Activated B cell treated with CpG ODN at 0.5 μM for 24 hours (primary cell): ENCODE measurements at places on chromosomes 4 and X. TPM values are rescaled to one million over a fixed set of nuclear protein-coding genes. Genes with fewer than 3 reads are reported as not detected.

NXF2 gene
- not detected in 2 replicates for total RNA-seq

- no peaks in the 10 kb centered on the region for H3K36me3 ChIP-seq
- H3K27ac ChIP-seq: no peak overlapping the region
Measured at GRCh38 chrX:34810364-34810763, 132.2 kb upstream of the FAM47B start.

GRCh38 chrX:102077426-102077825, 48.1 kb upstream of the TCEAL2 start:
- H3K4me1 ChIP-seq: no peaks in the 10 kb centered on the region
- peaks cover 2% of the 10 kb centered on the region for H3K27me3 ChIP-seq
- H3K36me3 ChIP-seq: no peaks in the 10 kb centered on the region
- no peak overlapping the region for H3K4me3 ChIP-seq

GRCh38 chrX:9493936-9494335, 29.1 kb downstream of the TBL1X start:
- H3K27me3 ChIP-seq: no peaks in the 10 kb centered on the region
- no peak overlapping the region for H3K4me3 ChIP-seq
- no peak overlapping the region for H3K27ac ChIP-seq

HMX1 gene
- total RNA-seq: not detected in 2 replicates

- H3K4me3 ChIP-seq: no peak overlapping the region
- H3K4me1 ChIP-seq: no peaks in the 10 kb centered on the region
- H3K36me3 ChIP-seq: no peaks in the 10 kb centered on the region
- no peak for DNase-seq
- no peak overlapping the region for H3K27ac ChIP-seq
Measured at GRCh38 chr4:82643994-82644733, 82.4 kb upstream of the TMEM150C start.

BEND4 gene
- 14.1 TPM in 2 replicates for total RNA-seq

- no peak overlapping the region for H3K27ac ChIP-seq
- no peak overlapping the region for H3K4me3 ChIP-seq
- DNase-seq: no peak
- no peaks in the 10 kb centered on the region for H3K36me3 ChIP-seq
- no peaks in the 10 kb centered on the region for H3K27me3 ChIP-seq
- H3K4me1 ChIP-seq: peaks cover 5% of the 10 kb centered on the region
Measured at GRCh38 chrX:154979629-154980028, 42.9 kb downstream of the F8 start.

CTAG1A gene
- not detected in 2 replicates for total RNA-seq

DNA sequence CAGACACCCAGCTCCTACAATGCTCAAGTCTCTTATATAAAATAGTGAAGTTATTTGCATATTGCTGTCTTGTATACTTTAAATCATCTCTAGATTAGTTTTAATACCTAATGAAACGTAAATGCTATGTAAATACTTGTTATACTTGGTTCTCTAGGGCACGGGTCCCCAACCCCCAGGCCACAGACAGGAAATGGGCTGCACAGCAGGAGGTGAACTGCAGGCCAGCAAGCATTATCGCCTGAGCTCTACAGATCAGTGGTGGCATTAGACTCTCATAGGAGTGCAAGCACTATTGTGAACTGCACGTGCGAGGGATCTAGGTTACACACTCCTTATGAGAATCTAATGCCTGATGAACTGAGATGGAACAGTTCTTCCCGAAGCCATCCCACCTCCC, 395.9 kb upstream of the EMCN start:
- H3K36me3 ChIP-seq: no peaks in the 10 kb centered on the region
- H3K27ac ChIP-seq: no peak overlapping the region

DNA sequence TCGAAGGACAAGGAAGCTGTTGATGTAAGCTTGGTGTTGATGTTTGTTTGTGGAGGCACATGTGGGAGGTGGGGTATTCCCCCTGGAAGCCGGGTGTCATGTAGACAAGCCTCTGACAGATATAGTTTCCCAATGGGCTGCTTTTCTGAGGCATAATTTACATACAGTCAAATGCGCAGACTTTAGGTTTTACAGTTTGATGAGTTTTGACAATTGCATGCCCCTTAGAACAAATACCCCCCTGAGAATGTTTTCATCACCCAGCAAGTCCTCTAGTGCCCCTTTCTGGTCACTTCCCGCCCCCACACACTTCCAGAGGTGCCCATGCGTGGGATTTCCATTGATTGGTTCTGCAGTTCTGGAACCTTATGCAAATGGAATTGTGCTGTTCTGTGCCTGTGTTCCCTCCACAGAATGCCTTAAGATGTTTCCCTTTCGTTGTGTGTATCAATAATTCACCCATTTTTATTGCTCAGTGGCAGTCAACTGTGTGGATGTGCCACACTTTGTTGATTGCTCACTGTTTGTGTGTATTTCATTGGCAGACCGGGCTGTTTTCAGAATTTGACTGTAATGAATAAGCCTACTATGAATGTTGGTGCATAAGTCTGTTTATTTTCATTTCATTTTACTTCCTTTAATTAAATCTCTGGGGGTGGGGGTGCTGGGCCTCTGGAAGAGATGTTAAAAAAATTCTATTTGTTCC, 8.5 kb downstream of the EVC start:
- no peak for DNase-seq
- no peaks in the 10 kb centered on the region for H3K4me1 ChIP-seq
- H3K27ac ChIP-seq: no peak overlapping the region

XAGE2 gene
- total RNA-seq: not detected in 2 replicates
